Naive thymus-derived CD8-positive, alpha-beta T cell (primary cell): ENCODE measurements at places on chromosomes 7 and 10.

- no peak for DNase-seq
Observed at GRCh38 chr10:7235376-7235775, 175.5 kb downstream of the SFMBT2 start.

GRCh38 chr10:120217736-120218135, 239.3 kb upstream of the PLPP4 start:
- DNase-seq = no peak

GRCh38 chr7:148715027-148715426, 16.3 kb downstream of the CUL1 start:
- DNase-seq = no peak

DNA sequence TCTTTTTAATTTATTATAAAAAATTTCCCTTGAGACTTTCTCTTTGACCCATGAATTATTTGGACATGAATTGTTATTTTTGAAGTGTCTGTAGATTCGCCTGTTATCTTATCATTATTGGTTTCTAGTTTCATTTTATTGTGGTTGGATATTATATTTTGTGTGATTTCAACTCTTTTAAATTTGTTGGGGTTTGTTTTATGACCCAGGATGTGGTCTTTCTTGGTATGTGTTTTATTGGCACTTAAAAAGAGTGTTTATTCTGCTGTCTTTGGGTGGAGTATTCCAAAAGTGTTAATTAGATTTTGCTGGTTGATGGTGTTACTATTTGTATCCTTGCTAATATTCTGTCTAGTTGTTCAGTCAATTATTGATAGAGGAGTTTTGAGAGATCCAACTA, 50.5 kb upstream of the GPR141 start:
- DNase-seq = no peak

- DNase-seq = no peak
Observed at GRCh38 chr7:73892003-73892999, 31.3 kb downstream of the TMEM270 start.

DNA sequence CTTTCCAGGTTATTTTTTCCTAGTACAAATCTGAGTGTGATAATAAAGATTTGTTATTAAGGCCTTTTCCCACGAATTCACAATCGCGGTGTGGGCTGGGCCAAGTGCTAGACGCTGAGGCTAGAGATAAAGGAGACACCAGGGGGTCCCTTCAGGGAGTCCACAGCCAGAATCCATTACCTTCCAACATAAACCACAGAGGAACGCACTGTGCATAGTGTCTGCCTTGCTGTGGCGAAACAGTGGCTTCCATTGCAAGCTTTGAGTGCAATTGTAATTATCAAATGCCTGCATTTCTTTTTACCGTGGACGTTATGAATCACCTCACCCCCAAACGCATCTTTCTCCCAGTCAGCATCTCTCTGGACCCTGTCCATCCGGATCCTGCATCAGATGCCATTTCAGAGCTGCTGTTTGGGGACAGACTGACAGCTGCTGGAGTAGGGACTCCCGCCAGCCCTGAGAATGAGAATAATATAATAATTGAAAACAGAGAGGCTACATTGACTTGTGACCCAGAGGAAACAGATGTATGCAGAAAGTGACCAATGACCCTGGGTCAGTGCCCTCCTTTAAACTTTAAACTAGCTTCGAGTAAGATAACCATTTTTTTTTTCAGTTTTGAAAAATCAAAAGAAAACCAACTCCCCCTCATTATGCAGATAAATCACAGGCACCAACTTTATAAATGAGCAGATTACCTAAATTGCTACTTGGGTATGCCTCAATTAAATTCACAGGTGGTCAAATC, 456.2 kb upstream of the NRP1 start:
- no peak for DNase-seq

GRCh38 chr10:24257588-24257987, 48.6 kb downstream of the KIAA1217 start:
- DNase-seq = no peak

- DNase-seq = no peak
Observed at GRCh38 chr10:12847361-12847975, 154.0 kb downstream of the CCDC3 start.
